ENCODE measurements at places on chromosomes 1 and 21. TPM values are rescaled to one million over a fixed set of nuclear protein-coding genes. Genes with fewer than 3 reads are reported as not detected.

DNA sequence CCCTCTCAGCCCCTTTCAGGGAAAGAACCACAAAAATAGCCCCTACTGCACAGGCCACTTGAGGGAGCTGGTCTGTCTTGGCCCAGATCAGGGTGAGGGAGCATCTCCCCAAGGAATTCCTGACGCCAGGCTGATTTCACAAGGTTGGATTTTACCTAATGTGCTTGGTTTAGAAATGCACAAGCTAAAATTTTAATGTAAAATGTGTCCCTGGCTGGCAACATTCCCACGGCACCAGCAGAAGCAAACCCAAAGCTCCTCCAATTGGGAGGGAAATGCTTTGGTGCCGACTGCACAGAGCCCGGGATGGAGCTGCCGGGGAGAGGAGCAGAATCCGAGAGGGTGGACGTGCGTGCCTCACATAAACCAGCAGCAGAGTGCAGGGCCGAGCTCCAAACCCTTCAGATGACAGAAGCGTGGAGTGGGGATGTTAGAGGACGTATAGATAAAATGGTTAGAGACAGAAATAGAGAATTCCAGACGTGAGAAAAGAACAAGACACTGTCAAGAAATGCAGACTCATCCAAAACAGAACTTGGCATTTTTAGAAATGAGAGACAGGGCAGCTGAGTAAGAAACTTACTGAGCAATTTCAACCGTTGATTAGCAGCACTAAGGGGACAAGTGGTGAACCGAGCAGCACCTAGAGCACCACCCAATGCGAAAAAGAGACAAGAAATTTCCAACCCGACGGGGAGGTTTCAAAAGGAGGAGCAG lies 41.6 kb upstream of the TMEM52 start:
- no peak for DNase-seq

DNA sequence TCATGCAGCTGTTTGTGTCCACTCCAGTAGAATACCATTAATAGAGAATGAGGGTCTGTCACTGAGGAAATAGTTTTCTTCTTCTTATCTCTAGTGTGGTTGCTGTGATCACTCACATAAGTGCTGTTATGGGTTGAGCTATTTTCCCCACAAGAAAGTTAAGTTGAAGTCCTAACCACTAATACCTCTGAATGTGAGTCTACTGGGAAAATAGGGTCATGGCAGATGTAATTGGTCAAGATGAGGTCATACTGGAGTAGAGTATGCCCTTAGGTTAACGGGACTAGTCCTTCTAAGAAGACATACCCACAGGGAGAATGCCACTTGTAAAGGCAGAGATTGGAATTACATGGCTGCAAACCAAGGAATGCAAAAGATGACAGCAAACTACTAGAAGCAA lies 70.5 kb upstream of the COL24A1 start:
- no peak for DNase-seq

Gene CD5L
- not detected for total RNA-seq

Gene LRIF1
- total RNA-seq, result 12.8 TPM

Gene CHI3L2
- 5.7 TPM for total RNA-seq

All from hepatocyte (in vitro differentiated cells).